ENCODE measurements at places on chromosomes 1 and 21. TPM values are rescaled to one million over a fixed set of nuclear protein-coding genes. Genes with fewer than 3 reads are reported as not detected.

Gene KCNN3
- not detected for total RNA-seq

Gene SSR2
- 197 TPM for total RNA-seq

Gene XKR8
- 4.3 TPM for total RNA-seq

Gene TMEM82
- not detected for total RNA-seq

Gene PCAT6
- 4.1 TPM for total RNA-seq

Gene CSMD2
- total RNA-seq = not detected

Gene RGS8
- not detected for total RNA-seq

Gene OPTC
- total RNA-seq = not detected

Gene CHI3L1
- total RNA-seq = not detected

Gene C1orf35
- total RNA-seq = 5.7 TPM

Gene C8A
- total RNA-seq = not detected

Gene LSM10
- 10.8 TPM for total RNA-seq

Gene RIMKLA
- total RNA-seq = not detected

Gene HSD3B2
- not detected for total RNA-seq

Gene MRPS15
- 118 TPM for total RNA-seq

Gene GPR153
- total RNA-seq = 17.4 TPM

Gene VWA5B1
- not detected for total RNA-seq

Gene IFI44L
- 1.2 TPM for total RNA-seq

Gene GJA8
- total RNA-seq = not detected

Gene DEPDC1
- 0.67 TPM for total RNA-seq

Gene FAM72D
- total RNA-seq = 0.33 TPM

Gene SLAMF9
- not detected for total RNA-seq

Gene LYPD8
- total RNA-seq = 1.2 TPM

Gene KIF2C
- total RNA-seq = 1.0 TPM

Gene RYR2
- total RNA-seq = not detected

Gene GUCA2B
- not detected for total RNA-seq

Gene RXRG
- total RNA-seq = not detected

All from mammary epithelial cell (primary cell).